Activated CD4-positive, alpha-beta T cell treated with anti-CD3 and anti-CD28 coated beads, Interleukin-2, amount 10 ng/mL, durations not matched to agents 7 days and 5 days (primary cell): ENCODE measurements at places on chromosomes 13 and 19. TPM values are rescaled to one million over a fixed set of nuclear protein-coding genes. Genes with fewer than 3 reads are reported as not detected.

DNA sequence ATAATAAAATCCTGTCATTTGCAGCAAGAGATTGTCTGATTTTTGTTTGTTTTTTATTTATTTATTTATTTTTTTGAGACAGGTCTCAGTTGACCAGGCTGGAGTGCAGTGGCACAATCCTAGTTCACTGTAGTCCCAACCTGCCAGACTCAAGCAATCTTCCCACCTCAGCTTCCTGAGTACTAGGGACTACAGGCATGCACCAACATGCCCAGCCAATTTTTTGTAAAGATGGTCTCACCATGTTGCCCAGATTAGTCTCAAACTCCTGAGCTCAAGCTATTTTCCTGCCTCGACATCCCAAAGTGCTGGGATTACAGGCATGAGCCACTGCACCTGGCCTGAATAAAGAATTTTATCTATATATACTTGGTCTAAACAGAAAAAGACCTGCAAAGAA lies 17.6 kb downstream of the ZNF233 start:
- DNase-seq: no peak
- H3K4me1 ChIP-seq: no peaks in the 10 kb centered on the region
- H3K27me3 ChIP-seq: no peaks in the 10 kb centered on the region
- no peak overlapping the region for H3K27ac ChIP-seq

DNA sequence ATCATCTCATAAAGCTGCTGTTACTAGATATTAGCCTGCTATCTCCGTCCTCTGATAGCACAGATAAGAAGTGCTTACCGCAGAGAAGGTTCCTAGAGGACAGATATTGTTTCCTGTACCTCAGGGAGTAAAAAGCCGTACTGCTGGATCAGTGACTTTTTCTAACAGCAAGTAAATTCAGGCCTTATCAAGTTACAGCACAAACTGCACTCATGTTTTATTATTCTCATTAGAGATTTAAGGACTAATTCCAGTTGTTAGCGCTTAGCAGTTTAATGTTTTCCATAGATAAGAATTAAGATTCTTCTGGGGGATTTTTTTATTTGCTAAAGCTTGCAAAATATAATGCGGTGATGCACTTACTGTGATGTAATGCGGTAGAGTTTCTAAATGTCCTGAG lies 119.0 kb upstream of the OBI1 start:
- no peaks in the 10 kb centered on the region for H3K36me3 ChIP-seq
- DNase-seq: no peak
- peaks cover 10% of the 10 kb centered on the region for H3K27me3 ChIP-seq
- no peaks in the 10 kb centered on the region for H3K4me1 ChIP-seq
- H3K27ac ChIP-seq: no peak overlapping the region

DNA sequence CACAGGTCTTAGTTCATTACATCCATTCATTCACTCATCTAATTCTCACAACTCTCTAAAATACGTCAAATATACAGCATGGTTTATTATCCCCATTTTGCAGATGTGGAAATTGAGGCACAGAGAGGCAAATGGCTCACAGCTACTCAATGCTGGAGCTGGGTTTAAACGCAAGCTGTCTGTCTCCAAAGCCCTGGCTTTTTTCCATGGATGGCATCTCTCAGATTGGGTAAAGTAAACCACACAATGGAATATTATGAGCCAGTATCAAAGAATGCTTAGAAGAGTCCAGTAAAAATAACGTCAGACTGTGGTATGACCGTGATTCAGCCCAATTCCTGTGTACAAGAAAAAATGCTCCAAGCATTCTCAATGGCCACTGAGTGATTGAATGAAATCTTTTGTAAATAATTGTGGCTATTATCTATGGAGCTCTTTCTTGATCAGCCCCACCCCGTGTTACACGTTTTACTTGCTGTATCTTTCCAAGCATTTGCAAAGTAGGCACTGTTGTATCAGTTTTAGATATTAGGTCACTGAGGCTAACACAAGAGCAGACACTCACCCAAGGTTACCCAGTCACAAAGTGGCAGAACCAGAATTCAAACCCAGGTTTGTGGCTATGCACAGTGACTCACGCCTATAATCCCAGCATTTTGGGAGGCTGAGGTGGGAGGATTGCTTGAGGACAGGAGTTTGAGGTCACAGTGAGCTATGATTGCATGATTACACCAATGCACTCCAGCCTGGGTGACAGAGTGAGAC lies 5.5 kb upstream of the ACP7 start:
- H3K27ac ChIP-seq: no peak overlapping the region
- no peak overlapping the region for H3K4me3 ChIP-seq
- peaks cover 17% of the 10 kb centered on the region for H3K4me1 ChIP-seq
- no peaks in the 10 kb centered on the region for H3K36me3 ChIP-seq
- H3K27me3 ChIP-seq: peaks cover 32% of the 10 kb centered on the region
- DNase-seq: no peak

Gene TMPRSS9
- not detected for total RNA-seq

DNA sequence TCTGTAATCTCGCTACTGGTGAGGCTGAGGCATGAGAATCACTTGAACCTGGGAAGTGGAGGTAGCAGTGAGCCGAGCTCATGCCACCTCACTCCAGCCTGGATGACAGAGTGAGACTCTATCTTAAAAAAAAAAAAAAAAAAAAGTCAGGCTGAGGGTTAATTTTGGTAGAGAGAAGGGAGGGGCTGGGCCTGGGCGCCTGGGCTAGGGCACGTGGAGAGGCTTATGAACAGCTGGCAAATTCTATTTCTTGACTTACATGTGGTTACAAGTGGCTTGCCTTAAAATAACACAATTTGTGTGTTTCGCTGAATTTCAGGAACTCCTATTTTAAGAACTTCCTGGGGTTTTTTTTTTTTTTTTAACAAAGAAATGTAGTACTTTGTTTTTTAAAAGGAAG lies 47.6 kb upstream of the MAP3K10 start:
- DNase-seq: peak; percentile 61
- H3K4me3 ChIP-seq: peak overlapping the region; percentile 53
- no peaks in the 10 kb centered on the region for H3K27me3 ChIP-seq
- peaks cover 56% of the 10 kb centered on the region for H3K4me1 ChIP-seq
- H3K36me3 ChIP-seq: no peaks in the 10 kb centered on the region

DNA sequence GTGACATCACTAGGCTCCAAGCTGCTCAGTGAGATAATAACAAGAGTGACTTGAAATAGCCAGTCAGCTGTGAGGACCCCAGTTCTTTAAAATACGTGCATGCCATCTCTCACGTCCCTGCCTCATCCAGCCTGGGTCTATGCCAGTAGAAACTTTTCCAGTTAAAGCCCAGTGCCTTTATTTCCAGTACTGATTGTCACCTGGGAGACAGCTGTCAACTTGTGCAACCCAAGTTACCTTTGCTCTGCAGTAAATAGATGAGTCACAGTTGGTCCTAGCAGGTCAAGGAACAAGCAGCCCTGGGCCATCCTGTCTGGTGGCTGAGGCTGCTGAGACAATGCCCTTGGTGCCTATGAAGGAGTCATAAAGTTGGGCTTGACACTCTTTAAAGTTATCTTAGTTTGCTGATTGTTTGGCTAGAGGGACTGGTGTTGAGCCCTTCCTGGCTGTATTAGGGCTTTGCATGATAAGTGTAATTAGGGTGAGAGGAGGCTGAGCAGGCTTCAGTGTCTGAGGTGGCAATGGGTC lies 228.7 kb downstream of the LACC1 start:
- no peak for DNase-seq
- no peak overlapping the region for H3K27ac ChIP-seq
- H3K4me3 ChIP-seq: no peak overlapping the region
- H3K36me3 ChIP-seq: no peaks in the 10 kb centered on the region

- H3K4me3 ChIP-seq: no peak overlapping the region
- no peak for DNase-seq
- no peak overlapping the region for H3K27ac ChIP-seq
- H3K4me1 ChIP-seq: no peaks in the 10 kb centered on the region
- H3K27me3 ChIP-seq: peaks cover 10% of the 10 kb centered on the region
These were observed 78.9 kb downstream of the COL4A1 start for GRCh38 chr13:110227864-110228643.

DNA sequence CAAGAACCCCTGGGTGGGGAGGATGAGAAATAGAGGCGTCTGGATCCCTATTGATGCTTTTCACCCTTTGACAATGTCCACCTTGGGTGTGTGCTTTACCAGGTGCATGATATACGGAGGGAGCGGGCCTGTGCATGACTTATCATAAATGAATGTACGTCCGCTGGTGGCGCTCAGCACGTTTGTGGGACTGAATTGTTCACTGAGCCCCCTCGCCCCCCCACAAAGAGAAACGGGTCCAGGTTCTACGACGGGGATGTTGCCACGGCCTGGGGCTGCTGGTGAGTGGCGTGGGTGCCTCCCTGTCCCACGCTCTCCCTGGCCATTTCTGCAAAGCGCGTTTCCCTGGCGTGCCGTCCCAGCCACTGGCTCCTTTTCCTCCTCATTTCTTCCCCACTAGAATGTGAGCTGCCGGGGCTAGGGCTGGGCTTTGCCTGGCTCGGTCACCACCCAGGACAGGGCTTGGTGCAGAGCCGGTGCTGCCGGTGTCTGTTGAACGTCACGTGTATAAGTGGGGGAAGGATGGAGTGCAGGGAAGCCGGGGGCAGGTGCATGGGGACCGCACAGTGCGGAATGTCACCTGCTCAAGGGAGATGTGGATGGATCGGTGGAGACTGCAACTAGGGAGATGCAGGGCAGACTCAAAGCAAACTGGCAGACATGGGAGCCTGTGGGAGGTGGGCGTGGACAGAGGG lies 21.6 kb downstream of the LRRC4B start:
- no peaks in the 10 kb centered on the region for H3K36me3 ChIP-seq
- H3K27me3 ChIP-seq: peaks cover 11% of the 10 kb centered on the region
- no peaks in the 10 kb centered on the region for H3K4me1 ChIP-seq
- no peak overlapping the region for H3K4me3 ChIP-seq
- DNase-seq: no peak
- H3K27ac ChIP-seq: no peak overlapping the region

DNA sequence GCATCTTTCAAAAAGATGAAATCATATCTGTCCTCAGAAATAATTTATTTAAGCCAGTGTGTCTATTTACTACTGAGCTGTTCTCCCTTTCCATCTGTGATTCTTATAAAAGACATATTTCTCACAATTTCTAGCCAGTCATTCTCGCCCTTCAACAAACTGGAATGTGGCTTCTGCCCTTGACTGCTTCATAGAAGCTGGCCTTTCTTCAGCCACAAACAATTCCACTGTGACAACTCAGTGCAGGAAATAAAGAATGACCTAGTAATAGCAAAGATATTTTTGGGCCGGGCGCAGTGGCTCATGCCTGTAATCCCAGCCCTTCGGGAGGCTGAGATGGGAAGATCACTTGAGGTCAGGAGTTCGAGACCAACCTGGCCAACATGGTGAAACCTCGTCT lies 655.5 kb downstream of the PCDH9 start:
- H3K4me3 ChIP-seq: no peak overlapping the region
- no peak overlapping the region for H3K27ac ChIP-seq
- no peaks in the 10 kb centered on the region for H3K4me1 ChIP-seq
- no peaks in the 10 kb centered on the region for H3K27me3 ChIP-seq
- DNase-seq: no peak
- no peaks in the 10 kb centered on the region for H3K36me3 ChIP-seq

DNA sequence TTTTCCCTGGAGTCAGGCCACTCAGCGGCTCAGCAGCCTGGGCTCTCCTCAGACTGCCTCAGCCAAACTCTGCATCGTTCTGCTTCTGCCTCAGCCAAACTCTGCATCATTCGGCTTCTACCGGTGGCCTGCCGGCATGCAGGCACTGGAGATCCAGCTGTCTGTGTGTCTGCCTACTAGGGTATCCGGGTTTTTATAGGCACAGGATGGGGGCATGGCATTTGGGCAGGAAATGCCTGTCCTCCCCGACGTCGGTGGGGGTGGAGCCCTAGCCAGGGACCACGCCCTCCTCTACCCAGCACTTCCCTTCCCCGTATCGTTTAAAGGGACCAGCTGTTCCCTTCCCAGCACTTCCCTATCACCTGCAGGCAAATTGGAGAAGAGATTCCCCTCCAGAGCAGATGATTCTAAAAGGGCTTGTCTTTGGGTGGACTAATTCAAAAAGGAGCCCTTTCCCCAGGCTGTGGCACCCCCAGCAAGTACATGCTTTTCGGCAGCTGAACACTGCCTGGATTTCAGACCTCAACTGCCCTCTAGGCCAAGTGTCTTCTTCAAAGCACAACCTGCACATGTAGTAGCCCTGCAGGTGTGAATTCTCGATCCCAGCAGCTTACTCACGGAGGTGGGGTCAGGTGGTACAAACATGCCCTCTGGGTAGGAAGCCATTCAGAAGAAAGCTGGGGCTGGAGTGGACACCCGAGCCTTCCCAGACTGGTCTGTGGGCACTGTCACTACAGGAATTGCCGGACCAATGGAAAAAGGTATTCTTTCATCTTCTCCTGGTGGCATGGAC lies 25.4 kb upstream of the GPR12 start:
- peak overlapping the region; percentile 33 for H3K4me3 ChIP-seq
- no peak overlapping the region for H3K27ac ChIP-seq
- no peaks in the 10 kb centered on the region for H3K27me3 ChIP-seq

Gene ZNF541
- 0.35 TPM for total RNA-seq

Gene KIR2DL1
- not detected for total RNA-seq

Gene DLEU7
- not detected for total RNA-seq

GRCh38 chr13:100470866-100471505 lies 117.6 kb downstream of the GGACT start:
- H3K4me3 ChIP-seq: no peak overlapping the region
- no peaks in the 10 kb centered on the region for H3K36me3 ChIP-seq
- DNase-seq: no peak
- no peaks in the 10 kb centered on the region for H3K27me3 ChIP-seq
- no peak overlapping the region for H3K27ac ChIP-seq

GRCh38 chr19:35307931-35308330 lies 16.0 kb downstream of the MAG start:
- peak overlapping the region; percentile 38 for H3K27ac ChIP-seq
- DNase-seq: no peak
- H3K27me3 ChIP-seq: no peaks in the 10 kb centered on the region
- peaks cover 3% of the 10 kb centered on the region for H3K4me1 ChIP-seq

Gene LILRB3
- total RNA-seq: 2.0 TPM

- H3K4me3 ChIP-seq: no peak overlapping the region
- H3K4me1 ChIP-seq: peaks cover 24% of the 10 kb centered on the region
These were observed 20.1 kb downstream of the SLC27A1 start for GRCh38 chr19:17490411-17490810.

Gene SIGLEC11
- not detected for total RNA-seq

DNA sequence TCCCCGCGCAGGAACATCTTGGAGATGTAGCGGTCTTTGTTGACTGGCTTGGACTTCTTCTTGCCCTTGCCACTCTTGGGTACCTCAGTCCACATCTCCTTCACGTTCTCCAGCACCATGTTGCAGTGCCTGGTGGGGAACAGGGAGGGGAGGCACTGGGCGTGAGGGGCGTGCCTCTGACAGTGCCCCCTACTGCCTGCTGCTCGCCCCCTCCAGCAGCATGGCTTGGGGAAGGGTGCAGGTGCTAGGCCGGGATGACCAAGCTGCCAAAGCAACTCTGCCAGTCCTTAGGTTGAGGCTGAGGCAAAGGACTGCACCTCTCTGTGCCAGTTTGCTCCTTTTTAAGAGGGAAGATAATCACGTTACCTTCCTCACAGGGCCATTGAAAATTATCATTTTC lies 4.2 kb downstream of the SNRPD2 start:
- no peak for DNase-seq
- peaks cover 43% of the 10 kb centered on the region for H3K36me3 ChIP-seq
- H3K4me3 ChIP-seq: no peak overlapping the region
- peaks cover 14% of the 10 kb centered on the region for H3K4me1 ChIP-seq
- no peak overlapping the region for H3K27ac ChIP-seq

Gene EHD2
- not detected for total RNA-seq

Gene ZNF414
- total RNA-seq: 47.3 TPM

Gene LILRB4
- total RNA-seq: not detected

GRCh38 chr13:78701383-78701782 lies 42.4 kb upstream of the OBI1 start:
- no peaks in the 10 kb centered on the region for H3K4me1 ChIP-seq
- no peak for DNase-seq
- H3K27ac ChIP-seq: no peak overlapping the region
- no peaks in the 10 kb centered on the region for H3K36me3 ChIP-seq
- H3K4me3 ChIP-seq: no peak overlapping the region
